ENCODE measurements at places on chromosomes 5 and 9.

GRCh38 chr9:72701510-72701909 is 180.1 kb downstream of the TMC1 start:
- no peak for DNase-seq

DNA sequence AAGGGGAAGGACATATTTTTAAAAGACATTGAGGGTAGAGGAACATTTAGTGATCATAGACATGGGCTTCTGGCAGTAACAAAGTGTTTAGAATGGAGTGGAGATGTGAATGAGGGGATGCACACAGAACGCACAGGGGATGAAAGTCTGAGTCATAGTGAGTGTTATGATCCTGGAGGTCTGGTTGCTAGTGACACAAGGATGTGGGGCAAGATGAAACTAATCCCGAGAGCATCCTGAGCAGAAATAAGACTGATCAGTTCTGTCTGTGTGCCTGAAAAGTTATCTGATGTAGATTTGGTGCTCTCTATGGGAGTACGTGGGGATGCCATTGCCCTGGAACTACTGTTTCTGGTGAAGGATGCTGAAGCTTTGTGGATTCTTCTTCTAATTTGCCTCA is 141.1 kb downstream of the CHSY3 start:
- DNase-seq = no peak

GRCh38 chr9:114409103-114409780 is 21.5 kb upstream of the AKNA start:
- DNase-seq = peak; percentile 54

- DNase-seq = no peak
These were observed 303.8 kb upstream of the IRX4 start for GRCh38 chr5:2186472-2187015.

Measured in AML-193 (cell line).